ENCODE measurements at places on chromosomes 7 and 10.
A peak's percentile ranks its signal among the peaks of the same experiment; 100 is the strongest.

DNA sequence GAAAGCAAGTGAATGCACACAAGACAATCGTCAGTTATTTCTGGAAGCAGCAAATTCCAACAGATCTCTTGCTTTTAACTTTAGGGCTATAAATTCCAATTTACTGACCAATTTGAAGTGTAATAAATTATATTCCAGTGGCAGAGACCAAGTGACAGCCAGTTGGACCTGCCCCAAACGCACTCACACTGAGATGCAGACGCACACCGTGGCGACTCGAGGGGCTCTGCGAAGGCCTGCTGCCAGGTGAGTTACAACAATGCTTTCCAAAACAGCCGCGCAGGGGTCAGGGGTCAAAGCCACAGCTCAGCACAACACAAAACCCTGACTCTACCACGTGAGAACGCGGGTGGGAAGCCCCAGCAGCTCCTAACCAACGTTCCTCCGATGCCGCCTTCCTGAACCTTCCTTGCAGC is 97.4 kb downstream of the ZRANB1 start:
- no peak for DNase-seq

DNA sequence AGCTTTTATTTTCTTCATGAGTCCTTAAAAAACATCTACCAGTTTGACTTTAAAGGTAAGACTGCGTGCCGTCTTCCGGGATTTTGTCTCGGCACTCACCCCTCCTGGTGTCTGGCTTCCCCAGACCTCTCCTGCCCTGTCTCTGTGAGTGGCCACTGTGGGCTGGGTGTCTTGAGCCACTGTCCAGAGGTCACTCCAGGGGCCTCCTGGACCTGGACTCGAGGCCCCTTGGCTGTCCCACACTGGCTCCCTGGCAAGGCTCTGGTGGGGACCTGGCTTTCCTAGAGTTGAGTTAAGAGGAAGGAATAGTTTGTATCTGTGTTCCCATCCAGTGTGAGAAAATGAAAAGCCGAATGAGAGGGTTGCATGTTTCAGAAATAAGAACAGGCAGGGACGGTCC is 95.5 kb downstream of the NKX6-2 start:
- no peak for DNase-seq

DNA sequence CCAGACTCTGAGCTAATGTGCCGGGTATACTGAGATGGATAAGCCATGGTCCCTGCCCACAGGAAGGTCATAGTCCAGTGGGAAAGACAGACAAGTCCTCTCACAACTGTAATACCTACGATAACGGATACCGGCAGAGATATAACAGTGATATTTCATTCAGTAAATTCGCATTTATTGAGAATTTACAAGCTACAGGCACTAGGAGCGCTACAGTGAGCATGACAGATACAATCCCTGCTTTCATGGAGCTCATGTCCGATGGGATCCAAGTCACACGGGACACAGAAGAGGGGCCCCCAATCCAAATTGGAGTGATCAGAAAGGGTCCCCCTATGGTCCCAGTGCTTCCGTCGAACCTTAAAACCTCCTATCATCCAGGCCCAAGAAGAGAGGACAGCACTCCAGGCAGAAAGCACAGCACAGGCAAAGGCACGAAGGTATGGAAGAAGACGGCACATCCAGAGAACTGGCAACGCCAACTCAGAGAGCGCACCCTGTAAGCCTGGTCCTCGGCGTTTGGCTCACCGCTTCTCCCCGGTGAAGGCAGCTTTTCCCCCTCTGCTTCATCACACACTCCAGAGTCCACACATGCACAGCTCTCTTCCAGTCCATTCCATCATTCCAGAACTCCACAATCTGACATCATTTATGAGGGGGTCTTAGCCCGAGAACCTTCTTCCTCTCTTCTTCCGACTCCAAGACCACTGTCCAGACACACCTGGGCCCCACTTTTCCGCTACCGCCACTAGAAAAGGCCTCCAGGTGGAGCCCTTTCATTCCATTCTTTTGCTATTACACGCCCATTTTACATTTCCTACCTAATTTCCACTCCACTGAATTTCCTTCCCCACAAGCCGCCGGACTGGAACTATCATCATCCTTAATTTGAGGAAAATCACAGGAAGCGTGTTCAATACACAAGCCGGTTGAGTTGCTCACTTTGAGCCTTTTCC is 47.8 kb upstream of the NKX2-3 start:
- no peak for DNase-seq

- no peak for DNase-seq
These were observed 25.2 kb downstream of the DNAJB12 start for GRCh38 chr10:72329290-72330068.

GRCh38 chr10:79505829-79506228 is 6.5 kb upstream of the EIF5AL1 start:
- no peak for DNase-seq

GRCh38 chr7:93977211-93977950 is 26.8 kb downstream of the BET1 start:
- DNase-seq: no peak

DNA sequence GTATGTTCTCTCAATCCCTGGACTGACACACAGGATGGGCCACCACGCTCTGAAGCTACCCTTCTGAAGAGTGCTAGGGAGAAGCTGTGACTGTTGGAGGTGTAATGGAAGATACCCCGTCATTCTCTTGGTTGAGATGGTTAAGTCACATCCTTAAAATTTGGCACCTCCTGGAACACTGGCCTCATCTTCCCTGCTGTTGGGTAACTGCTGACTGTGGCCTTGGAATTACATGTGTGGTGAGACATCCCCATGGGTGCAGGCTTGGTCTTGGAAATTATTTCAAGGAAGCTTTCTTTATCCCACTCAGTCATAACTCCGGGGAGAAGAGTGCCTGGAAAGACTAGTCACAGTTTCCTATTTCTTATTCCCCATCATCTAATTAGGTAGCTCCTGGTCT is 62.0 kb downstream of the LRMDA start:
- DNase-seq: no peak

GRCh38 chr10:69492746-69493462 is 41.6 kb downstream of the TSPAN15 start:
- DNase-seq: no peak

GRCh38 chr10:69802424-69803161 is 887 bp downstream of the COL13A1 start:
- DNase-seq: no peak

DNA sequence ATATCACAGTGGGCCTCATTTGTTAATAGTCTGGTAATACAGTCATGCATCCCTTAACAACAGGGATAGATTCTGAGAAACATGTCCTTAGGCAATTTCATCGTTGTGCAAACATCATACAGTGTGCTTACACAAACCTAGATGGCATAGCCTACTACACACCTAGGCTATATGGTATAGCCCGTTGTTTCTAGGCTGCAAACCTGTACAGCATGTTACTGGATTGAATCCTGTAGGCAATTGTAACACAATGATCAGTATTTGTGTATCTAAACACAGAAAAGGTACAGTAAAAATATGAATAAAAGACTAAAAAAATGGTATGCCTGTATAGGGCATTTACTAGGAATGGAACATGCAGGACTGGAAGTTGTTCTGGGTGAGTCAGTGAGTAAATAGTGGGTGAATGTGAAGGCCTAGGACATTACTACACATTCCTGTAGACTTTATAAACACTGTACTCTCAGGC is 12.0 kb upstream of the RHOBTB1 start:
- no peak for DNase-seq

GRCh38 chr10:17445400-17445998 is 8.9 kb downstream of the ST8SIA6 start:
- no peak for DNase-seq

- DNase-seq: no peak
These were observed 39.9 kb downstream of the PWWP2B start for GRCh38 chr10:132436861-132437410.

DNA sequence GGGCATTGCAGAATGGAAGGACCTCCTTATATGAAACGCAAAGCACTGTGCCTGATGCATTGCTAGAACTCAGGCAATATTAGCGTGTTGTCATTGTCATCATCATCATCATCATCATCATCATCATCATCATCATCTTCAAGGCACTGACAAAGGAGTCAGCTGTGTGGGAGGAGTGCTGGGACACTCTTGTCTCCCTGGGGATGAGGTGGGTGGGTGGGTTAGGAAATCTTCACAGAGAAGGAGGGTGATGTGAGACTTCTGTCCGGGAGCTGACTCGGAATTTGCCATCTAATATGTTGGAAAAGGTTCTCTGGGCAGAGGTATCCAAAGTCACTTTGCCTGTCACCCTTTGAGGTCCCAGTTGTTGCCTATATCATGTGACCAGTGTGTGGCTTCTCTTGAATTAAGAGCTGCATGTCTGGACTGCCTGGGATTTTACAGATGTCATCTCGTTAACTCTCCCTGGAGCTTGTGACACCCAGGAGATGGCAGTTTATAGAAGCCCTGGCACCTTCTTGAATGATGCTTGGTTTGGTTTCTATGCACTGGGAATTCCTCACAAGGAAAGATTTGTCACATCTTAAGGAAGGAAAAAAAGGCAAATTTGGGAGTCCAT is 7.1 kb downstream of the HTRA1 start:
- no peak for DNase-seq

DNA sequence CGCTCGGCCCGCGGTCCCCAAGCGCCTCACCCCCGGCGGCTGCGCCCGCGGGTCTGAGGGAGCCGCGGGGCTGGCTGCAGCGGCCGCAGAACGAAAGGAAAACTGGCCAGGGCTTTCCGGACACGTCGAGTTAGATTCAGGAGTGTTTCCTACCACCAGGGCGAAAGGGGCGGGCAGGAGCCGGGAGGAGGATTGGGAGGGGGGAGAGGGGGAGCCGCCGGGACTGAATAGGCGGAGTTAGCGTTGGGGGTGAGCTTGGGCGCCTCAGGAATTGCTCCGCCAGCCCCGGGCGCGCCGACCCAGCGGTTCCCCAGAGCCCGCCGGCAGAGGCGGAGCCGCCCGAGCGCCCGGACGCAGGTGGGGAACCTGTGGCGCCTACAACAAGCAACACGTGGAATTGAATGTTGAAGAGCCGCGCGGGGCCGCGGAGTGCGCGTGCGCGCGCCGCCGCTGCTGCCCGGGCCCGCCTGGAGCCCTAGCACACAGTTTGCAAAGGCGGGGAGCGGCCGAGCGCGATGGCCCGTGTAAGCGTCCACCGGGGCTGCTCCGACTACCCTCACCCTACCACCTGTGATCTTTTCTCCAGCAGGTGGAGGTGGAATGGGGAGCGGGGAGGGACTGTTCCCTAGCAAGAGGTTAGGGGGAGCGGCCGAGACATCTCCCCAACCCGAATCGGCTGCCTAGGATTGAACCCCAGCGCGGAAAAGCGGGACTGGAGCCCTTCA is at the start of gene CADPS2:
TSS of gene CADPS2 (minus strand) at position 104 of the 725 bp plus-strand sequence. CDS start 123 bp downstream, outside the sequence.
- DNase-seq: peak; percentile 15

- DNase-seq: peak; percentile 74
These were observed 19.1 kb upstream of the LEP start for GRCh38 chr7:128221929-128222403.

DNA sequence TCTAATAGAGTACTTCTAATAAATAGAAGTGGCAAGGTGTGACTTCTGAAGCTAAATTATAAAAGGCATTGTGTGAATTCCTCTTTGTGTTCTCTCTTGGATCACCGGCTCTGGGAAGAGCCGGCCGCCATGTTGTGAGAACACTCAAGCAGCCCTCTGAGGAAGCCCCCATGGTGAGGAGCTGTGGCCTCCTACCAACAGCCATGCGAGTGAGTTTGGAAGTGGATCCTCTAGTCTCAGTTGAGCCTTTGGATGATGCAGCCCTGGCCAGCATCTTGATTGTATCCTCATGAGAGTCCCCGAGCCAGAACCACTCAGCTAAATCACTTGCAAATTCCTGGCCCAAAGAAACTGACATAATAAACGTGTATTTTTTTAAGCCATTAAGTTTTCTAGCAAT is 94.5 kb upstream of the CARD11 start:
- DNase-seq: no peak

DNA sequence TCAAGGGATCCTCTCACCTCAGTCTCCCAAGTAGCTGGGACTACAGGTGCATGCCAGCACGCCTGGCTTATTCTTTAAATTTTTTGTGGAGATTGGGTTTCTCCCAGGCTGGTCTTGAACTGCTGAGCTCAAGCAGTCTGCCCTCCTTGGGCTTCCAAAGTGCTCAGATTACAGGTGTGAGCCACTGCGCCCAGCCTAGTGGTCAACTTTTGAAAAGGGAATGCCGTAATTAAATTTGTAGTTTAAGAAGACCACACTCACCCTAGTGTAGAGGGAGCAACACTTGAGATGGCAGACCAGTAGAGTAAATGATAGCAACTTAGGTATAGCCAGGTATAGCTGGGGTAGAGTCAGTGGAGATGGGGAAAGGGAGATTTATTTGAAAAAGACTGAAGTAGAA is 17.6 kb downstream of the ZRANB1 start:
- no peak for DNase-seq

DNA sequence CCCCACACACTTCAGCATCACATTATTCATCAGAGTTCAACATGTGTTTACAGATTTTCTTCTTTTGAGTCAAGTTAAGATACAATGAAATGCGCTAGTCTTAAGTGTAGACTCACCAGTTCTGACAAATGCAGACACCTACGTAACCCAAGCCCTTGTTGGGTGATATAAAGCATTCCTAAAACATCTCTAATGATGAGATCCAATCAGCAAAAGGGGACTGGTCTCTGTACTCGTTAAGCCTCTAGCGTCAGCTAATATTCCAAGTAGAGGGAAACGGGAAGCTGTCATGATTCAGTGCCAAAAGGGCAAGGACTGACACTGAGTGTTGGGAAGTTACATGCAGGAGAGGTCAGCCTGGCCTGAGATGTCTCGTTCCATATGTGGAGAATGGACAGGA is 38.7 kb upstream of the TRIL start:
- no peak for DNase-seq

DNA sequence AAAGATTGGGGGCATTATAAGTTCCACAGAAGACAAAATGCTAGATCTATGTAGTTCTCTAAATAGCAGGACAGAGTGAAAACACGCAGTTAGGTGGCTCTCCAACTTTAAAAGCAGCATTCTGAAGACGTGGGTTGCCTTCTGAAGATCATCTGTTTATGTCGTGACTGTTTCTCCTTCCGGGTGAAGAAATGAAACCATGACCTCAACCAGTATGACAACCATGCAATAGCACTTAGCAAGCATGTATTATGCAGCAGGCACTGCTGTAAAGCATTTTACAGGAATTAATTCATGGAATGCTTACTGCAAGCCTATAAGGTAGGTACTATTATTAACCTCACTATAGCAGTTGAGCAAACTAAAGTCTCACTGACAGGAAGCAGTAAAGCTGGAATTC is 125.2 kb downstream of the SLC25A13 start:
- DNase-seq: no peak

DNA sequence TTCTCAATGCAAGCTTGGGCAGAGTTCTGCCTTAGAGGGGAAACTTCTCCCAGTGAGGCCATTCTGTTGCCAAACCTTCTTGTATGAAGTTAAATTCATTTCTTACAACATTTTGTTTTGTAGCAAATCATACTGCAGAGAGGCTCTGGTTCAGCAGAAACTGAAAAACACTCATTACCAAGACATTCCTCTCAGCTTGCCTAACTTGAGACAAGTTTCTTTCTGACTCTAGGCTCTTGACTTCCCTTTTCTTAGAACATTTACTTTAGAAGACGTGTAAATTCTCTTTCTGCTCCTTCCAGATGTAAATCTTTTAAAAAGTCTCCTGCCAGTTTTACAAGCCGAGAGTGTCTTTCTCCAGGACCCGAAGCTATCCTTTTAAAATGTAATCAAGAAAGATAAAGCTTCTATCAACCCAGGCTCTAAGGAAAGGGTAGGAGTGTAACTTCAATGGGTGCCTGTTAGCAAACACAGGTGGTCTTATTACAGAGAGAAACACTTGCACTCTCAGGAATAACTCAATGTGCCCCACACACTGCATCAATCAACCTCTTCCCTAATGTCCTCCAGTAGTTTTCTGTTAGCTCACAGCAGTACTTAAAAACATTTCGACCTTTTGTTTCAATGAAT is 80.5 kb upstream of the TAS2R16 start:
- no peak for DNase-seq

GRCh38 chr10:34612938-34613337 is 202.2 kb downstream of the PARD3 start:
- no peak for DNase-seq

Data from HL-60 (cell line).